ENCODE measurements at places on chromosomes 6 and 20. TPM values are rescaled to one million over a fixed set of nuclear protein-coding genes. Genes with fewer than 3 reads are reported as not detected.
A peak's percentile ranks its signal among the peaks of the same experiment; 100 is the strongest.

DNA sequence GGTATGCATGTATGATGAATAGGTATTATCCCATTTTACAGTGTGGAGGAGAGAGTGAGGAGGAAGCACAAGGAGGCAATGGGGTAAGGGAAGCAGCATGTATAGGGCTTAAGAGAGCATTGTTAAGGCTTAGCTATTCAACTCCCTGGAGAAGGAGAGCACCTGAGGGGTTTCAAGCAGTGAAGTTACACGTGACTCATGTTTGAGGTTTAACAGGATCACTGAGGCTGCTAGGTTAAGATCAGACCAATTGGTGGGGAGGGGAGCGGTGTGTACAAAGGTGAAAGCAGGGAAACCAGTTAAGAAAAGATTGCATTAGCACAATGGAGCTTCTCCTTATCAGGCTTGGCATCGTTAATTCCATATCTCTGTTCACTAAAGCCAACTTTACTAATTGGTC lies 64.4 kb upstream of the NHSL1 start:
- no peak for DNase-seq

DNA sequence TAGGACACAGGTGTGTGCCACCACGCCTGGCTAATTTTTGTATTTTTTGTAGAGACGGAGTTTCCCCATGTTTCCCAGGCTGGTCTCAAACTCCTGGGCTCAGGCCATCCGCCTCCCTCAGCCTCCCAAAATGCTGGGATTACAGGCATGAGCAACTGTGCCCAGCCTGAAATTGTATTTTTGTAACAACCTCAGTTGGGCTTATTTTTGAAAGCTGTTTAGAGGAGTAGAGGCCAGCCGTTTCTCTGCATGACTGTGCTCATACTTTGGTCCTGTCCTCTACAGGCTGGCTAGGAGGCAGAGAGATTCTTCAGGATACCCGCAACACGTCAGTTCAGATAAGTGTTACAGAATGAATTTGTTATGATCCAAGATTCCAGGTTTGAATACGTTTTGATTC lies 22.1 kb downstream of the CAGE1 start:
- no peak for DNase-seq

DNA sequence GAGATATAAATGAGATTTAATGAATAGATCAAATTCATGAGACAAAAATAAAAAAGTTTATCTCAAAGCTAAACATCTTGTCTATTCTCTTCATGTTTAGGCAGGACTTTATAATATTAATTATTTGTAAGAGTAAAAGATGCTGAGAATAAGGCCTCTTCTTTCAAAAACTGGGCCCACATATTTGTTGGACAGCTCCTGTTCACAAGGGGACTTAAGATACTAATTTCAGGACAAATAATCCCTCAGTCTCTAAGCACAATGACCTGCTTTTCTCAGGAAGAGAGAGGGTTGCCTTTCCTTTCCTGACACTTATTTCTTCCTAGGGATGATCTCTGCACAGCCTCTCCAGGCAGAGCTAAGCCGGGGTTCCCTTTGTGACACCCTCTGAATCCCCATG lies 43.3 kb downstream of the NOX3 start:
- DNase-seq, result no peak

PGC gene
- total RNA-seq, result not detected

DNA sequence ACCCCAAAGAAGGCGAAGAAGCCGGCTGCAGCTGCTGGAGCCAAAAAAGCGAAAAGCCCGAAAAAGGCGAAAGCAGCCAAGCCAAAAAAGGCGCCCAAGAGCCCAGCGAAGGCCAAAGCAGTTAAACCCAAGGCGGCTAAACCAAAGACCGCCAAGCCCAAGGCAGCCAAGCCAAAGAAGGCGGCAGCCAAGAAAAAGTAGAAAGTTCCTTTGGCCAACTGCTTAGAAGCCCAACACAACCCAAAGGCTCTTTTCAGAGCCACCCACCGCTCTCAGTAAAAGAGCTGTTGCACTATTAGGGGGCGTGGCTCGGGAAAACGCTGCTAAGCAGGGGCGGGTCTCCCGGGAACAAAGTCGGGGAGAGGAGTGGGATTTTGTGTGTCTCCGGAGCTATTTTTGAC lies 69.6 kb downstream of the HFE start:
- peak; percentile 70 for DNase-seq

- DNase-seq, result no peak
These were observed 586.2 kb downstream of the PHF3 start for GRCh38 chr6:64221776-64222175.

DNA sequence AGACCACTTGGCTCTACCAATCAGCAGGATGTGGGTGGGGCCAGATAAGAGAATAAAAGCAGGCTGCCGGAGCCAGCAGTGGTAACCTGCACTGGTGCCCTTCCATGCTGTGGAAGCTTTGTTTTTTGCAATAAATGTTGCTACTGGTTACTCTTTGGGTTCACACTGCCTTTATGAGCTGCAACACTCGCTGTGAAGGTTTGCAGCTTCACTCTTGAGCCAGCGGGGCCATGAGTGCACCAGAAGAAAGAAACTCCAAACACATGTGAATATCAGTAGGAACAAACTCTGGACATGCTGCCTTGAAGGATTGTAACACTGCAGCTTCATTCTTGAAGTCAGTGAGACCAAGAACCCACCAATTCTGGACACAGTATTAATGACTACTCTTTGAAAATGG lies 89.9 kb upstream of the MBOAT1 start:
- DNase-seq, result no peak

DNA sequence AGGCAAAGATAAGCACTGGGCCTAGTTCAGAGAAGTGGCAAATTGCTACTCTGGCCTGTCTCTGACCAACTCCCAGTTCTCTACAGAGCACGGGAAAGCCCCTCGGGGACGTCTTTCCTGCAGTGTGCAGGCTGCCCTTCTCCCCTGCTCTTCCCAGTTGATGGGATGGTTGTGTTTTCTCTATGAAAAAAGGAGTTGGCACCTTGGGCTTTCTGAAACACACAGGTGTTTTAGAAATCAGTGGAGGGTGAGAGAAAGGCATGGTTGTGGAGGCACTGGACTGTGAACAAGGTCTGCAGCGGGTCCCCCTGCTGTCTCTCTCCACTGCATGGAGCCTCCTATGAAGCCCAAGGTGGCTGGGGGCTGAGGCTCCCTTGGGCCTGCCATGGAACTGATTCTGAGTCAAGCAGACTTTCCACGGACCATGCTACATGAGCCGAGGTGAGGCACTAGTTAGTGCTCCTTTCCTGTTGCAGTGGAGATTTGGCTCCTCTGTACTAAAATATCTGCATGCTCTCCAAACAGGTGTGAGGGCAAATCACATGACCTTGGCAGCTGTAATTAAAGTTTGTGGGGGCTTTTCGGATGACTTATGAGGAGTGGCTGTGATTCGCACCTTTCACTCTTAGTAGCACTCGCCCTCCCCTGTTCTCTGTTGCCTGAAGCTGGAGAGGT lies 16.3 kb downstream of the GTSF1L start:
- DNase-seq, result no peak

DNA sequence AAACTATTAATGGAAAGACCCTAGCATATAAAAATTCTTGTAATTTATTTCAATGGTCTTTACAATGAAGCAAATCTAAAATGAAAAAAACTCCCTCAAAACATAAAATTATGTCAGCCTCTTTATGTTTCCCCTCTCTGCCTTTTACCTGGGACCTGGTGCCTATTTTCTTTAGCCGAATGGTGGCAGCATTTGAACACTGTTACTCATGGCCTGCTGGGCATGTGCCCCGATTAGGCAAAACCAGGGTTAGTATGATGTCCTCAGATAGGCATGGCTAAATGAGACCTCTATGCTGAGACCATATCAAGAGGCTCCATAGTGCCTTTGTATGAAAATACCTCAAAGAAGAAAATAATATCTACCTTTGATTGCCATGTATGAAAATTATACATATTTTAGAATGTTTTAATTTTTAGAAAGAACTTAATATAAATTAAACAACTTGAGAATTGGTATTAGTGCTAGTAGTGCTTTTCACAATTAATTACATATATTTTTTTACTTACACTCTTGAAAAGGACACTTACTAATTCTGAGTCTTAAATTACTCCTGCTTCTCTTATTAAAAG lies 22.5 kb upstream of the C6orf58 start:
- DNase-seq, result peak; percentile 26

C6orf15 gene
- total RNA-seq, result not detected

DNA sequence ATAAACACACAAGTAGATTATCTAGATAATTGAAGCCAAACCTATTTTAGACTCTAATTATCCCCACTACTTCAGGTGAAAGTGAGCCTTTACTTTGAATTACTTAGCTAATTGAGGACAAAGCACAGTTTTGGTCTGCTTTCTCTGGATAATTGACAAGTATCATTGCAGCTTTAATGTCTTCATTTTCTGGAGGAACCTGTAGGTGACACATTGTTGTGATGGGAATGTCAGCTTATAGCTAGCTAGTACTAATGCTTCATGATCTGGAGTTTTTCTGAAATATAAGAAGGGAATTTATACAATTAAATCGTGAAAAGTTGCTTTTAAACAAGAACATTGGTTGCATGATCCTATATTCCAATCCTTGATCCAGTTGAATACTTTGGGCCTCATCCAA lies 319.3 kb upstream of the CITED2 start:
- DNase-seq, result no peak

- no peak for DNase-seq
These were observed 1.4 kb downstream of the LRFN2 start for GRCh38 chr6:40585651-40586269.

GRCh38 chr6:25642667-25643328 lies 9.2 kb upstream of the SCGN start:
- no peak for DNase-seq

MCHR2 gene
- total RNA-seq, result not detected

DNA sequence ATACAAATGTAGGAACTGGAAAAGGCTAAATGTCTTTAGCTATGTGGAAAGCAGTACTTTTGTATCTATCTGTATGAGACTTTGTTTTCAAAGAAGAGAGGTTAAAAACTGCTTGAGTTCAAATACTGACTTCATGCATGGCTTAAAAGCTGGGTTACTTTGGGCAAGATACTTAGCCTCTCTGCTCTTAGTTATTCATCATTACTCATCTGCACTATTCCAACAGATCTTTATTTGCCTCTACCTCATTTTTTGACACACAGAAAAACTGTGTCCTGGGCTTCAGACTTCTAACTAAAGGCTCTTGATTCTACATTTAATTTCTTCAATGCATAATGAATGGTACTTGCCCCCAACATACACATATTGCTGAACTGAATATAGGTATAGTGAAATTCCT lies 114.8 kb downstream of the DST start:
- DNase-seq, result no peak

DNA sequence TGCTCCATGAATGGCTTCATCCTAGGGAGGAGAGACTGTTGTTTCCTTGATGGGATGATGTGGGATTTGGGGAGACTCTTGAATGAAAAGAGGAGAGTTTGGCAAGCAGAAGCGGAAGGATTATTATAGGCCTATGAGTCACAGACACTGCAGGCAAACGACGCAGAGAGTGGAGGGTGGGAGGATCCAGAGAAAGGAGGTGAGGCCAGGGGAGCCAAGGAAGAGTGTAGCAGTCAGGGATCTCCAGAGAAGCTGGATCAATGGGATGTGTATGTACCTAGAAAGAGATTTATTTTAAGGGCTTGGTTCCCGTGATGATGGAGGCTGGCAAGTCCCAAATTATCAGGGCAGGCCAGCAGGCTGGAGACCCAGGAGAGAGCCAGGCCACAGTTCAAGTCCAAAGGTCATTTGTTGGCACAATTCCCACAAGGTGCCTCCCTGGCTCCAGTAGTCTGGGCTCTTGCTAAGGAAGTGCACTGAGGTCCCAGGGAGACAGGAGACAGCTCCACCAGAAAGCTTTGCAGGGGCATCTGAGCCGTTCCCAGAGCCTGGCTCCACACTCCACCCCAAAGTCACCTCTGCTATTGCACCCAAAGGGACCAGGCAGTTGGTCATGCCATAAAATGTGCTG lies 76.0 kb downstream of the ADTRP start:
- DNase-seq, result no peak

Data from dermis microvascular lymphatic vessel endothelial cell (primary cell).